HCEC 1CT (cell line): ENCODE measurements at places on chromosomes 12 and 14.

- DNase-seq, result no peak
Observed at GRCh38 chr12:53058674-53059433, 9.0 kb downstream of the TNS2 start.

DNA sequence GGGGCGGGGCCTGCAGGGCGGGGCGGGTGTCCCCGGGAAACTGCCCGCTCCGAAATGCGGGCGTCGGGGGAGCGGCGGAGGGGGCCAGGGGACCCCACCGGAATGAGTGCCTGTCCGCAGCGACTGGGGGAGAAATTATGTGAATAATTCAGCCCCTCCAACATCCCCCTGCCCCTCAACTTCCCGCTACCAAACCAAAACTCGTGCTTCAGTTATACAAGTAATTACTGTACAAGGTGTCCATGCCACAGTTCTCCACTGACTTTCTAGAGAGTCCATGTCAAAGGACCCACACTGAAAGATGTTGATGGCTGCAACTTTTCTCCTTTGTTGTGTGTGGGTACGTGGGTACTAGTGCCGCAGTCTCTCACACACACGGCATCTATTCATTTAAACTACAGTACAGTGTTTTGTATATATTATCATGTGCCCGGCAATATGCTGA lies 414 bp upstream of the CDK17 start:
- no peak for DNase-seq

DNA sequence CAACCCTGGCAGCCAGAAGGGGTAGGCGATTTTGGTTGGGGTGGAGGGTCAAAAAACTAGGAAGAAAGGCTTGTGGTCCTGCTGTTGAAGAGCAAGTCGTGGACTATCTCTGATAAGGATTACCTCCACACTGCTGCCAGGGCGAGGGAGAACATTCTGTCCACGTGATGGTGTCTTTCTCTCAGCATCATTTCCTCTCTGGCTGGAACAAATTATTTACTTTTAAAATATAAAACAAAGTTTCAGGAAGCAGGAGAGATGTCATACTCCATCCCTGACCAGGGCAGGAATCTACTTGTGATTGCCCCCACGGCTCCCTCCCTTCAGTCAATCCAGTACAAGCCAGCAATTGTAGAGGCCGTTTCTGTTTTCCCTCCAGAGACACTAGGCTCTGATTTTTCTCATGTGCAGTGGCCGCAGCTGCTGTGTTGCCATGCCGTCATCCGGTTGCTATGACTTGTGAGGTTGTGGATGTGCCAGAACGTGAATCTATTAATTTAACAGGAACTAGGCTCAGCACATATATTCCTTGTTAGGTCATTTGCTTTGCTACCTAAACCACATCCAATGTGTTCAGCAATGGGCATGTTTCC lies 61.5 kb upstream of the PTGR2 start:
- peak; percentile 92 for DNase-seq

DNA sequence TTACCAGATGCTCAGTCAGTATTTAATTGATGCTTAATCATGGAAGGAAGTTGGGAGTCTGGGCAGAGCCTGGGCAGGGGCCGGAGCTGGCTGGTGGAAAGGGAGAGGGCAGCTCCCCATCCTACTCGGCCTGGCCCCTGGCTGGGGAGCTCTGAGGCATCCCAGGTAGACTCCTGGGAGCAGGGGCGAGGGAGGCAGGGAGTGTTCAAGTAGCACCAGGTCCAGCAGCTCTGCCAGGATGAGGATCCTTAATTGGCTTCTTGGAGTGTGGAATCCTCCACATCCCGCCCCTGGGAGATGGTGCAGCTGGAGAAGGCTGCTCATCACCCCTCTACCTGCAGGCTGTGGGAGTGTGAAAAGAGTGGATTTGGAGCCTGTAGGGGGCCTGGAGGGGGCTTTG lies 30.9 kb downstream of the SYNDIG1L start:
- no peak for DNase-seq

GRCh38 chr12:54521293-54522060 lies 23.9 kb downstream of the NCKAP1L start:
- no peak for DNase-seq

- DNase-seq, result peak; percentile 83
Observed at GRCh38 chr12:30026621-30027234, 243.0 kb upstream of the TMTC1 start.

GRCh38 chr12:6373022-6373787 lies 2.2 kb downstream of the SCNN1A start:
- DNase-seq, result no peak

DNA sequence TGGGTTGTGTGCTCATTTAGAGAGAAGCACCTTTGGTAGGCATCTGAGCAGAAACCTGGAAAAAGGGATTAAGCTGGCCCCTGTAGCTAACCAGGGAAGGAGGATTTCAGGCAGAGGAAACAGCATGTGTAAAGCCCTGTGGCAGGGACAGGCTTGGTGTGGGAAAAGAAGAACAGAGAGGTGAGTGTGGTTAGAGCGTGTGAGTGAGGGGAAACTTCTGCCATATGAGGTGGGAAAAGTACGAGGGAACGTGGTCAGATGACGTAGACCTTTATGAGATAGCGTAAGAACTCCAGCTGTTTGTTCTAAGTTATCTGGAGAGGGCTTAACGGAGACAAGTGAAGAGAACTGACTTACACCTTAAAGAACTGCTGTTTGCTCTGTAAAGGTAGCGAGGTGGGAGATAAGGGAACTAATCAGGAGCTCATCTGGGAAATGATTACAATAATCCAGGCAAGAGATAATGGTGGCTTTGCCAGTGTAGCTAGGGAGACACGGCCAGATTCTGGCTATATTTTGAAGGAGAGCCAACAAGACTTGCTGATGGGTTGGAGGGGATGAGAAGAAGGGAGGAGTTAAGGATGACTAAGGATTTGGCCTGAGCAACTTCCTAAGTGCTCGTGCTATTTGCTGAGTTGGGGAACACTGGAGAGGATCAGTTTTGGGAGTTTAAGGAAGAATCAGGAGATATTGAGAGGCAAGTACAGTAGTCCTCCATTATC lies 234.0 kb downstream of the ETNK1 start:
- DNase-seq, result peak; percentile 38

DNA sequence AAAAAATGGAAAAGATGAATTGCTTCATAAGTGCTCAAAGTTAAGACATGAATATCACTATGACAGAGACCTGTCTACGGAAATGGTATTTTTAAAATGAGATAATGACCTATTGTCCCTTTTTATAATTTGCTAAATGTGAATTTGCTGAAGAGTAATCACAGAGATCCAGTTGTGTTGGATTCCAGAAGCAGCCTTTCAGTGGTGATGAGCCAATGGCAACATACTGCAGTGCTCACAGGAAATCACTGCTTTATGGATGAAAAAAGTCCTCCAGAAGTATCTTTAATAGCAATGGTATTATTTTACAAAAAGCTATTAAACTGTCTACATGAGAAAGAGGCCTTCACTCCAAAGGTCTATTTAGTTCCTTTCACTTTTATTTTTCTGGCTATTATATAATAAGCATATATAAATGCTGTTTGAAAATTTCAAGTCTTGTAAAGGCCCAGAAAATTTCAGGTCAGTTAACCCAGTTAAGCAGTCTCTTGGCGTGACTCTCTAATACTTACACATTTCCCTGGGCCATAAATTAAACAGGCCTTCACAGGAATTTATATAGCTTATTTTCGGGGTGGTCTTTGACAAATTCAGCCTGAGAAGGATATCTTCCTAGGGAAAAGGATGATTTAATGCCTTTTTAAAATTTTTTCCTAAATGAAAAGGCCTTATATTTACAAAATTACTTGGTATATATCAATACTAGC lies 55.4 kb downstream of the KCNJ8 start:
- DNase-seq, result no peak

- DNase-seq, result no peak
Observed at GRCh38 chr12:99722690-99723486, 75.3 kb downstream of the GARIN6 start.

DNA sequence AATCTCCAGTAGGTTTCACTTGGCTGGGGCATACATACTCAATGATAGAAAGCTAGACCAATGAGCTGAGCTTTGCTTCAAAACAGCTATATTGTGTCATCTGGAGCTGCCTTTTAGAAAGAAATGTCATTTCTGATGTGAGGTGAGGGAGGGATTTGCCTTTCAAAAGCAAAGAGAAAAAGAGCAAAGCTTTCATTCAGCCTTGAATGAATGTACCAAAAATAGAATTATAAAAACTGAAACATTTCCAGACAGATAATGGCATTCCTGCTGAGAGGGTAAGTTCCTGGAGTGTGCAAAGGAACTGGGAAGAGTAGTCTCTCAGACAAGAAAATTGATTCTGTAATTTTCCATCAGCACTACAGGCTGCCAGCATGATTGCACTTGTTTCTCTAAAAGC lies 710.0 kb downstream of the LRFN5 start:
- DNase-seq, result no peak

- DNase-seq, result peak; percentile 93
Observed at GRCh38 chr14:35159742-35160409, 37.5 kb downstream of the PRORP start.
